Large intestine (tissue), 12 donors: ENCODE measurements at places on chromosomes 4 and X. TPM values are rescaled to one million over a fixed set of nuclear protein-coding genes. Genes with fewer than 3 reads are reported as not detected.

Gene PPP4R3C
- polyA plus RNA-seq = not detected

Gene TGIF2LX
- polyA plus RNA-seq = not detected

GRCh38 chrX:68694435-68695205 lies 47.2 kb downstream of the STARD8 start:
- no peaks in the 10 kb centered on the region for H3K36me3 ChIP-seq
- peaks cover 9% of the 10 kb centered on the region for H3K4me1 ChIP-seq
- no peak overlapping the region for H3K27ac ChIP-seq

DNA sequence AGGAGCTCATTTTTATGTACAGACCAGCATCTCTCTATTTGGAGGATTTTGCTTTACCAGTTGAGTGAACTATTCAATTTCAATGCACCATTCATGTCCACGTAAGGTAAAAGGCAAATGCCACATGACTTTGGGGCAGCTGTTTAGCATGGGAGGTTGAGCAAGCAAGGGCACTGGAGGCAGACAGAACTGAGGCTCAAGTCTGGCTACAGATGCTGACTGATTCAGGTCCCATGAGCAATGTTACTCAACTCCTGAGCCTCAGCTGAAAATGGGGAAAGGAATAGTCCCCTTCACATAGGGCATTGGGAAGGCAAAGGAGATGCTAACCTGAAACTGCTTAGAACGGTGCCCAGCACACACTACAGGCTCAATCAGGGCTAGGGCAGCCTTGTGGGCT lies 93.0 kb upstream of the MTM1 start:
- H3K4me1 ChIP-seq = no peaks in the 10 kb centered on the region
- no peak overlapping the region for H3K27ac ChIP-seq
- H3K4me3 ChIP-seq = no peak overlapping the region
- H3K27me3 ChIP-seq = no peaks in the 10 kb centered on the region

Gene SSX4
- polyA plus RNA-seq = not detected

Gene TRIM60
- polyA plus RNA-seq = not detected

Gene JCHAIN
- 1.5 TPM for polyA plus RNA-seq

Gene CNGA1
- polyA plus RNA-seq = 4.7 TPM

- H3K27ac ChIP-seq = no peak overlapping the region
- H3K36me3 ChIP-seq = no peaks in the 10 kb centered on the region
- H3K27me3 ChIP-seq = no peaks in the 10 kb centered on the region
- DNase-seq = no peak
- no peak overlapping the region for H3K4me3 ChIP-seq
- H3K4me1 ChIP-seq = no peaks in the 10 kb centered on the region
These were observed 31.0 kb downstream of the UNC5C start for GRCh38 chr4:95517576-95518345.

Gene LGI2
- polyA plus RNA-seq = 3.0 TPM

DNA sequence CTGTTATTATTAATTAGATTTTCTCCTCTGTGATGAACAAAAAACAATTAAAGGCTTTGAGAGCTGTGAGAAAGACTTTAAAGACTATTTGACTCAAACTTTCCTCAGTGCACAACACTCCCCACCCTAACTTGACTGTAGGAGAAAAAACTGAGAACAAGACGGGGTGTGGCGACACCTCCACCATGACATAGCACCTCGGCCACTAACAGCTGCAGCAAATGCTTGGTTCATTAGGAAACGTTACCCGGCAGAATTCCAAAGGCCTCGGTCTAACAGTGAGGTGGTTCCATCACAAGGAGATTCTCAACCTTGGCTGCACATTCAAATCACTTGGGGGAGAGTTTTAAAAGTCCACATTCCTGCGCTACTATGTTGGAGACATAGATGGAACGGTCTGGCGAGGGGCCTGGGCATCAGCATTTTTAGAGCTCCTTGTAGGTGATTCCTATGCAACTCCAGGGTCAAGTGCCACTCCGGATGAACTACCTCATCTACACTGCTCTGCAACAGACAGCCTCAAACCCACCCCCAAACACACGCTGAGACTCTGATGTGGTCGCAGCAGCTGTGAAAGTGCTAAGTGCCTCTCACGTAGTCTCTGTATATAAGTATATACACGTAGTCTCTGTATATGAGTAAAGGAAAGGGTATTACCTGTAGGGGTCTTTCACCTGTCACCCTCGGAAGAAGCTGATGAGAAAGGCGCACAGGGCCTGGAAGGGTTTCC lies 1.0 kb downstream of the FGFBP2 start:
- no peak overlapping the region for H3K27ac ChIP-seq
- DNase-seq = no peak
- H3K27me3 ChIP-seq = no peaks in the 10 kb centered on the region
- H3K4me1 ChIP-seq = no peaks in the 10 kb centered on the region
- H3K4me3 ChIP-seq = no peak overlapping the region

Gene AGTR2
- polyA plus RNA-seq = 3.3 TPM
